ENCODE measurements at places on chromosomes 4 and X. TPM values are rescaled to one million over a fixed set of nuclear protein-coding genes. Genes with fewer than 3 reads are reported as not detected.

Gene NALF2
- 1.9 TPM for total RNA-seq

Gene ITIH6
- total RNA-seq: not detected

Gene PRAF2
- total RNA-seq: 3.0 TPM

Gene NKX6-1
- not detected for total RNA-seq

Gene JAKMIP1
- total RNA-seq: 44.5 TPM

Gene DOCK11
- 20.6 TPM for total RNA-seq

Data from occipital lobe (tissue), 3 donors.